B cell (primary cell): ENCODE measurements at places on chromosomes 13 and 19. TPM values are rescaled to one million over a fixed set of nuclear protein-coding genes. Genes with fewer than 3 reads are reported as not detected.

EFNA2 gene
- polyA plus RNA-seq, result not detected in 2 replicates

SULT2B1 gene
- polyA plus RNA-seq, result not detected in 2 replicates

ZIM2 gene
- not detected in 2 replicates for polyA plus RNA-seq

DNA sequence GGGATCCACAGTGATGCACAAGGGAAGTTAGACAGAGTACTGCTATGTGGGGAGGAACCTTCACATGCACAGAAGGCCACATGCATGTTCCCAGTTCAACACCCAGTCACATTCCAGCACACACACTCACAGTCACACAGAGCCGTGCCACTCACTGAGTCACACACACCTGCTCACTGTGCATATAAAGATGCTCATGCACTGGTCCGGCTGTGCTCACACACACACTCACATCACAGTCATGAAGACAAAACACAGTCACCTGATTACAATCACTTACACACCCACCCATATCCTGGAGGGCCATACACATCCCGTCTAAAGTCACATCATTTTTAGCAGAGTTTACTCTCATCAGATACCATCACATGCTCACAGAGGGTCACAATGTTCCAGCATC, 478 bp downstream of the CLC start:
- H3K4me3 ChIP-seq, result no peak overlapping the region
- no peaks in the 10 kb centered on the region for H3K4me1 ChIP-seq
- no peaks in the 10 kb centered on the region for H3K36me3 ChIP-seq
- H3K27ac ChIP-seq, result no peak overlapping the region
- DNase-seq, result no peak

DNA sequence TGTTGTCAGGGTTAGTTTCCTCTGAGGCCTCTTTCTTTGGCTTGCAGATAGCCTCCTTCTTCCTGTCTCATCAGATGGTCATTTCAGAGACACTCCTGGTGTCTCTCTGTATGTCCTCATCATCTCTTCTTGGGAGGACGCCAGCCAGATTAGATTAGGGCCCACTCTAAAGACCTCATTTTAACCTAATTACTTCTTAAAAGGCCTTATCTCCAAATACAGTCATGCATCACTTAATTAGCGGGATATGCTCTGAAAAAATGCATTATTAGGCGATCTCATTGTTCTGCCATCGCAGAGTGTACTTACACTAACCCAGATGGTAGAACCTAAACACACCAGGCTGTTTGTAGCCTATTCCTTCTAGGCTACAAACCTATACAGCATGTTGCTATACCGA, 89.0 kb downstream of the CDK8 start:
- H3K27me3 ChIP-seq, result no peaks in the 10 kb centered on the region
- no peak overlapping the region for H3K27ac ChIP-seq
- H3K36me3 ChIP-seq, result no peaks in the 10 kb centered on the region
- H3K4me3 ChIP-seq, result no peak overlapping the region
